ENCODE measurements at places on chromosomes 4 and X. TPM values are rescaled to one million over a fixed set of nuclear protein-coding genes. Genes with fewer than 3 reads are reported as not detected.

Gene PPEF1
- 0.72 TPM for total RNA-seq

Gene GPR82
- not detected for total RNA-seq

Gene MAGEA10
- total RNA-seq: not detected

Gene TMEM271
- total RNA-seq: 0.08 TPM

Gene MAGEB3
- not detected for total RNA-seq

Gene TCEAL6
- not detected for total RNA-seq

Gene CLOCK
- 19.5 TPM for total RNA-seq

Gene MCF2
- 0.49 TPM for total RNA-seq

Gene MTMR8
- 1.6 TPM for total RNA-seq

Gene ZNF630
- 4.4 TPM for total RNA-seq

Gene HERC3
- total RNA-seq: 11.0 TPM

Gene L1CAM
- total RNA-seq: 7.9 TPM

Gene TRPC5OS
- 0.33 TPM for total RNA-seq

Gene RAB33A
- not detected for total RNA-seq

Gene TREX2
- total RNA-seq: not detected

Gene EDNRA
- total RNA-seq: not detected

Gene METAP1
- 84.7 TPM for total RNA-seq

Gene CT55
- total RNA-seq: 0.87 TPM

Gene CSAG1
- total RNA-seq: 2.9 TPM

Gene RXFP1
- not detected for total RNA-seq

Gene ADH6
- not detected for total RNA-seq

Gene JCHAIN
- total RNA-seq: 1.3 TPM

Gene PUDP
- total RNA-seq: 5.4 TPM

Gene CABS1
- not detected for total RNA-seq
